ENCODE measurements at places on chromosomes 1 and 21.

GRCh38 chr21:35578831-35579471 is 481.4 kb downstream of the SETD4 start:
- DNase-seq = no peak

GRCh38 chr1:231419147-231419546 is 2.9 kb downstream of the EGLN1 start:
- no peak for DNase-seq

GRCh38 chr1:42152119-42152518 is 1.1 kb upstream of the GUCA2B start:
- DNase-seq = no peak

- no peak for DNase-seq
These were observed 62.6 kb upstream of the CYYR1 start for GRCh38 chr21:26635681-26636080.

- DNase-seq = no peak
These were observed 66.3 kb upstream of the TLR5 start for GRCh38 chr1:223209293-223209898.

DNA sequence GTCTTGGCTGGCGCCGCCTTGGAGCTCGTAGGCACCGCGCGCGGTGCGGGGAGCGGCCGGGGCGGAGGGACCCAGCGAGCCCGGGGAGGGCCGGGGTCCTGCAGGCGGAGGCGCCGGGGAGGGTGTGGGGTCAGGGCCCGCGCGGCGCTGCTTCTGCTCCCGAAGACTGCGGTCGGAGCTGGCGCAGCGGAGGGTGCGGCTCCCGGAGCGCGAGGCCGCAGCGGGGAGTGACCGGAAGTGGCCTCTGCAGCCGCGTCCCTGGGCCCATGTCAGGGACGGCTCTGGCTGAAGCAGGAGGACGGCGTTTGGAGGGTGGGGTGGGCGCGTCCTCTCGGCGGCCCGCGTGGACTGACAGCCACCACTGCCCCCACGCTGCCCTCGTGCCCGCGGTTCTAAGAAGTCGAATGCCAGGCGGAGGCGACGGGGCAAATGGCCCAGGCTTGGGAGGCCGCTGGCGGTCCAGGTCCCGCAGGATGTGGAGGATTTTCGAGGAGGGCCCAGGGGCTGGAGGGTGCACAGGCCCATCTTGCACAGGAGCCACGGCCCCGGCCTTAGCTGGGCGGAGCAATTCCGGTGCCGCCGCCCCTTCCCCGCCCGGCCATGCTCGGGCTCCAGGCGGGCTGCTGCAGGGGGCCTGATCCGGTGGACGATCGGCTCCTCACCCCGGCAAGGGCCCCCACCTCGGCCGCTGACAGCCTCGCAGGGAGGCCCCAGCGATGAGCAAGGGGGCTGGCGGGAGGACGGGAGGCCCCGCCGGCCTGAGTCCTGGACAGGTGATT is 7.7 kb upstream of the ZNF669 start:
- DNase-seq = no peak

DNA sequence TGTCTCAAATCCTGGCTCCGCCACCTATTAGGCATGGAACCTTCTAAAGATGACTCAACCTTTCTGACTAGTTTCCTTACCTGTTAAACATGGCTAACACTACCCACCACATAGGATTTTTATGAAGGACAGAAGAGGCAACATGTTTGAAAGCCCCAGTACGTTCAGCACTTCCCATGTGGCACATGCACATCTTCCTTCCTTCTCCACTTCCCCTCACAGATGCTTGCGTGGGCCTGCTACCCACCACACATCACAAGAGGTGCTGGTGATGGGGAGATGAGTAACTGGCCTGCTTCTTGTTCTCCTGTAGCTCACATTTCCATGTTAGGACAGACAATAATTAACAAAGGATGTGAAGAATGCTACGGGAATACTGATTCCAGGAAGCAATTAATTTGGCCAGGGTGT is 7.1 kb downstream of the ZBTB21 start:
- DNase-seq = no peak

- no peak for DNase-seq
These were observed 200.6 kb downstream of the RGS7 start for GRCh38 chr1:241156231-241156965.

All from T-helper 1 cell (primary cell).